NCI-H748 treated with DMSO at 0.1 percent for 48 hours (cell line): ENCODE measurements at places on chromosomes 1 and 21.

GRCh38 chr1:230071316-230071715, 4.3 kb downstream of the GALNT2 start:
- DNase-seq, result no peak

DNA sequence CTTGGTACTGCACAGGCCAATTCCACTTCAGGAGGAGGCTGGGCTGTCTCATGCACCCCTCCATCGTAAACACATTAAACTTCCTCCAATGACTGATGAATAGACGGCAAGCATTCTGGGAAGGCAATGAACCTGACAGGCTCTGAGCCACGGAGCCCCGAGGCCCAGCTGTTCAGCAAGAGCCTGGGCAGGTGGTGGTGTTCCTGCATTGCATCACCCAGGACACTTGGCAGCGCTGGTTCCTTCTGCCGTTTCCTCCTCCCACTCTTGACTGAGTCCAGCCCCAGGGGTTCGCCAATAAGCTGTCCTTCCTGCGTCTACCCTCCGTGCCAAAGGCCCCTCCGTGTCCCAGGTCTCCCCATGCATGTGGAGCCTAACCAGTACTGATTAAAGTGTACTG, 109.8 kb downstream of the JAK1 start:
- no peak for DNase-seq

GRCh38 chr1:7609311-7609994, 161.6 kb upstream of the VAMP3 start:
- DNase-seq, result no peak

DNA sequence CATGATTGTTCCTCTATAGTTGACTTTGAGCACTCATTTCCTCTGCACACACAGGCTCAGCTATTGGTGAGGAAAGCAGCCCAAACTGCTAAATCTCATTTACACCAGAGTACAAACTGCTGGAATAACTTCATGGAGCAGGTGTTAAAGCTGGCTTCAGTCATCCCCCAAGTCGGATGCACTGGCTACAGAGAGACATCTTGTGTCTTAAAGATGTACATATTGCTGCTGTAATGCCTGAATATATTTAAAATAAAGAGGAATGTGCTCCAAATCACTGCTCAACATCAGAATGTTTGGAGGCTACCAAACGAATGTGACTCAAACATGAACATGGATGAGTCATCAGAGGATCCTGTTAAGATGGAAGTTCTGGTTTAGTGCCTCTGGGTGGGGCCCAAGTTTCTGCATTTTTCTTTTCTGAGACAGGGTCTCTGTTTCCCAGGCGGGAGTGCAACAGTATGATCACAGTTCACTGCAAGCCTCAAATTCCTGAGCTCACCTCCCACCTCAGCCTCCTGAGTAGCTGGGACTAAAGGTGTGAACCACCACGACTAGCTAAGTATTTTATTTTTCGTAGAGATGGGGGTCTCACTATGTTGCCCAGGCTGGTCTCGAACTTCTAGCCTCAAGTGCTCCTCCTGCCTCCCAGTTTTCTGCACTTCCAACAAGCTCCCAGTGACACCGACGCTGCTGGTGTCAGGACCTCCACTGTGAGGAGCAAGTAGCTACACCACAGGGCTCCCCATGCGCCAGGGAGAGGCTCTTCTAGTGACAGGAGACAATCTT, 79.0 kb upstream of the KRTAP19-8 start:
- no peak for DNase-seq

DNA sequence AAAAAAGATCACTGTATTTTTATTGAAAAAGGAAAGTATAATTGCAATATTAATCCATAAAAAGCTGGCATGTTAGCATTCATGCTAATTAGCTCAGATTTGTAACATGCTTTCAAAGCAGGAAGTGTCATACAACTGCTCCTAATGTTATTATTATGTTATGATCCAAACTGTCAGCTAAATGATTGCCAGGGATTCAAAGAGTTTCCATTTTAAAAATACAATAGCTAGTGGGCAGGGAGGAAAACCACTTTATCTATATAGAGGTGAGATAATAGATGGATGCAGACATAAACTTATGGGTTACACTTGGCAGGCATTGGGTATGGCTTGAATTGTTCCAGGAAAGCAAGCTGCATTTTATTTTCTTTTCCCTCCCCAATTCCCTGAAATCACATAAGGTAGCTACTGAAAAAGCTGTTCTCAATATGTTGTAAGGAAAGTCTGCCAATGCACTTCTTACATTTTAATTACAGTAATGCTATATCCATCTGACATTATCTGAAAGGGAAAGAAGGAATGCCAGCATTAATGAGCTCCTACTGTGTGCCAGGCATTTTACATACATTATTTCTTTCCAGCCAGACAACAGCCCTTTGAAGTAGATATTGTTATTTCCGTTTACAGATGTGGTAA, 9.8 kb upstream of the MYSM1 start:
- DNase-seq, result no peak

DNA sequence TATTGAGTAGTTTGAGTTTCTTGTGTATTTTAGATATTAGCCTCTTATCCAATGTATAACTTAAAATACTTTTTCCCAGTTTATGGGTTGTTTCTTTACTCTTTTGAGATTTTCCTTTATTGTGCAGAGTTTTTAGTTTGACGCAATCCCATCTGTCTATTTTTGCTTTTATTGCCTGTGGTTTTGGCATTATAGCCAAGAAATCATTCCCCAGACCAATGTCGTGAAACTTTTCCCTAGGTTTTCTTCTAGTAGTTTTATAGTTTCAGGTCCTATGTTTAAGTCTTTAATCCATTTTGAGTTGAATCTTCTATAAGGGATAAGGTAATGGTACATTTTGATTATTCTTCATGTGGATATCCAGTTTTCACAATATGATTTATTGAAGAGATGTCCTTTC, 87.6 kb downstream of the LEPR start:
- no peak for DNase-seq

GRCh38 chr1:227934476-227935313, 13.0 kb downstream of the WNT9A start:
- no peak for DNase-seq

DNA sequence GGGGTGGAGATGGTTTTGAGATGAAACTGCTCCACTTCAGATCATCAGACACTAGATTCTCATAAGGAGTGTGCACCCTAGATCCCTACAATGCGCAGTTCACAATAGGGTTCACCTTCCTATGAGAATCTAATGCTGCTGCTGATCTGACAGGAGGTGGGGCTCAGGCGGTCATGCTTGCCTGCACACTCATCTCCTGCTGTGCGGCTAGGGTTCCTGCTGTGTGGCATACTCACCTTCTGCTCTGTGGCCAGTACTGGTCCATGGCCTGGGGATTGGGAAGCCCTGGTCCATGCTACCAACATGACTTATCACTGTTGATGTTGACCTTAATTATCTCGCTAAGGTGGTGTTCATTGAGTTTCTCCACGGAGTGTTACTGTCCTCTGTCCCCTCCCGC, 144.5 kb downstream of the NAV1 start:
- no peak for DNase-seq

- no peak for DNase-seq
These were observed 4.0 kb upstream of the FOXD3 start for GRCh38 chr1:63318201-63318979.

GRCh38 chr1:151199873-151200581, 1.7 kb downstream of the PIP5K1A start:
- DNase-seq, result no peak

- no peak for DNase-seq
These were observed 42.4 kb downstream of the MEF2D start for GRCh38 chr1:156458181-156458503.

GRCh38 chr21:26881504-26882228, 36.5 kb upstream of the ADAMTS1 start:
- no peak for DNase-seq

DNA sequence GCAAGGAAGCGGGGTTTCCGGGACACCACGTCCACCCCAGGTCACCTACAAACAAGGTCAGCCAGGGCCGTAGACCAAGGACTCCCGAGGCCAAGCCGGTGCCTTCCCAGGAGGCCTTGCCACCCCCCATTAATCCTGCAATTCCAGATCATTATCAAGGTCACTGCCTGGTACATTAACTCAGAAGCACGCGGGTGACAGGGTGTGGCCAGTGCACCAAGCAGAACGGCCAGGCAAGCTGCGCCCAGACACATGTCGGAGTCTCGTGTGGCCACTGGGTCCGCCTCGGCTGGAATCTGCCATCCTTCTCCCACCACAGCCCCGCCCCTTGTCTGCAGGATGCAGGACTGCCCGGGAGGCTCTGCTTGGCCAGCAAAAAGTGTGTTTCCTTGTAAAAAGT, 144.7 kb downstream of the PRDM16 start:
- DNase-seq, result no peak

- DNase-seq, result no peak
These were observed 12.9 kb upstream of the BCL10 start for GRCh38 chr1:85289207-85289847.

DNA sequence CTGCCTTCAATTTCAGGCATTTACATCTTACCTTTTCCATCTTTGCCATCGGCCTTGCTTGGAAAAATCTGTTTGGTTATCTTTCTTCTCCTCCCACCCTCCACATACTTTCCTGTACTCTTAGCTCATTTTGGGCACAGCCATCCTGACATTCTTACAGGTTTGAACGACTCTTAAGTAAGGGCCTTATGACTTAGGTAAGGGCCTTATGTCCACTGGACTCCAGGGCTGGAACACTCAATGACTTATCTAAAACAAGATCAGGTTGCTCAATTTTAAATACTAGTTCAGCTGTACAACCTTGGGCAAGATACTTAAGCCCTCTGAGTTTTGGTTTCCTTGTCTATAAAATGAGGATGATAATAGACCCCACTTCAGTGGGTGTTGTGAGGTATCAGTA, 40.9 kb downstream of the C1orf21 start:
- no peak for DNase-seq

- DNase-seq, result no peak
These were observed 43.2 kb upstream of the LYPLAL1 start for GRCh38 chr1:219130366-219130935.

DNA sequence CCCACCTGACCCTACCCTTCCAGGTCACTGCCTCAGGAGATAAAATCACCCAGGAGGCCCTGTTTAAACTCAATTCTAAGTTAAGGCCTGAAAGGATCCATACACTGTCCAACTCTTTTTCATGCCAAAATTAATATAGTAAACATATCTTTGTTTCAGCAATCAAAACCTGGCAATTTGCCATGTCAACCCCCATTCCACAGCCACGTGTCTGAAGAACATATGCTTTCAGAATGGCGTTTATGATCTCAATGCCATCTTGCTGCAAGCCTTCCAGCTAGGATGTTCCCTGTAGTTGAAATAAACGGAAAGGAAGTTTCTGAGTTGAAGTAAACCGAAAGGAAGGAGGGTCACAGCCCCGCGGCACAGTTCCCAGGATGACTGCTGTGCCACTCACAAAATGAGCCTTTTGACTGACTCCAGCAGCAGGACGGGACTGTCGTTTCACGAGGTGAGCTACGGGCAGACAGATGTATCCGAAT, 472.0 kb downstream of the SMYD3 start:
- no peak for DNase-seq
